ENCODE measurements at places on chromosomes 7 and 10.

- DNase-seq, result no peak
Measured at GRCh38 chr10:128894641-128895040, 572.4 kb upstream of the MGMT start.

- DNase-seq, result no peak
Measured at GRCh38 chr10:94010886-94011285, 17.2 kb downstream of the PLCE1 start.

- no peak for DNase-seq
Measured at GRCh38 chr7:30771880-30772425, 736 bp downstream of the MINDY4 start.

DNA sequence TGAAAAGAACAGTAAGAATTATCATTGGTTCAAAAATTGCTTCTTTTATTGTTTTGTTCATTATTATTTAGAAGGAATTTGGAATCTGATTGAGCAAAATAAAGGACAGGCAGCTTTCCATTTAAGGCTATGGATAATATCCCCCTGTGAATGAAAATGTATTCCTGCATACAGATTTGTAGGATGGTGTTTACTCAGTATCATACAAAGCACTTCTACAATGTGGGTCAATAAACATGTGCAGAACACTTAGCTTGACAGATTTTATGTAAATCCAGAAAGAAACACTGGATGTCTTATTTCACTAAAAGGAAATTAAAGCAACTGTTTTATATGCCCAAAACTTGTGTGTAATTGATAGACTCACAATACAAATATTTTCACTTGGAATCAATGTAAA is 189.7 kb downstream of the THSD7A start:
- DNase-seq, result no peak

- DNase-seq, result no peak
Measured at GRCh38 chr7:17134786-17135185, 163.7 kb upstream of the AHR start.

GRCh38 chr10:19629567-19629966 is 186.7 kb upstream of the PLXDC2 start:
- peak; percentile 26 for DNase-seq

- peak; percentile 40 for DNase-seq
Measured at GRCh38 chr10:91551856-91552255, 81.0 kb downstream of the PPP1R3C start.

Data from amygdala (tissue), 56 donors.